ENCODE measurements at places on chromosomes 7 and 10.

- DNase-seq, result no peak
These were observed 545.4 kb upstream of the FZD8 start for GRCh38 chr10:36187380-36188079.

DNA sequence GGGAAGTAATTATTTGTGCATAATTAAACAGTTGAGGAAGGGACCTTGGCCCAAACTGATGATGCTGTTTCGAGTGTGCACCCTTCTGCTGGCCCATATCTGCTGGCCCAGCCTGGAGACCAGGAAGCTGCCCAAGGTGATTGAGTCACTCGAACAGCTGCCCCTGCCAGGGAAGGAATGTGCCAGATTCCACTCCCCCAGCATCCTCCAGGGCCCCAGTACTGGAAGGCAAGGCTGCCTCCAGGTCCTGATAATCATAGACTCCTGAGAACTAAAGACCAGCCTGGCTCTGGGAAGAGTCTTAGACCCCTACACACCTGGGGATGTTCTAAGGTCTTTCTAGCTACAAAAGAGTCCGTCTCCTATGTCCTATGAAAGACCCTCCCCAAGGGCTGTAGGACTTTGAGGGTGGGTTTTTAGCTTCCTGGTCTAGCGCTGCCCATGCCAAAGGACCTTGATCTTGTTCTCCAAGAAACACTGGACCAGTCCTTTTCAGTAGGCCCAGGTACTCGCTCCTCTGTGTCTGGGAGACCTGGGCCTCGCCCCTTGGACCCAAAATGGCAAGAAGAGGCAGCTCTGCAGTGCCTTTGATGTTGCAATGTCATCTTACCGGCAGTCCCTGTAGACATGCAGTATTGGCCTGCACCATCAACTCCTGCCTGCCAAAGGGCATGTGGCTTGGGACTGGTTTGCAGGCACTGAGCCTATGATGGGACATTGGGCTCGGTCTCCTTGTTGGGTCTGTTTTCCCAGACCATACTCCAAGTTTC is 103.2 kb upstream of the GPR26 start:
- DNase-seq, result no peak

DNA sequence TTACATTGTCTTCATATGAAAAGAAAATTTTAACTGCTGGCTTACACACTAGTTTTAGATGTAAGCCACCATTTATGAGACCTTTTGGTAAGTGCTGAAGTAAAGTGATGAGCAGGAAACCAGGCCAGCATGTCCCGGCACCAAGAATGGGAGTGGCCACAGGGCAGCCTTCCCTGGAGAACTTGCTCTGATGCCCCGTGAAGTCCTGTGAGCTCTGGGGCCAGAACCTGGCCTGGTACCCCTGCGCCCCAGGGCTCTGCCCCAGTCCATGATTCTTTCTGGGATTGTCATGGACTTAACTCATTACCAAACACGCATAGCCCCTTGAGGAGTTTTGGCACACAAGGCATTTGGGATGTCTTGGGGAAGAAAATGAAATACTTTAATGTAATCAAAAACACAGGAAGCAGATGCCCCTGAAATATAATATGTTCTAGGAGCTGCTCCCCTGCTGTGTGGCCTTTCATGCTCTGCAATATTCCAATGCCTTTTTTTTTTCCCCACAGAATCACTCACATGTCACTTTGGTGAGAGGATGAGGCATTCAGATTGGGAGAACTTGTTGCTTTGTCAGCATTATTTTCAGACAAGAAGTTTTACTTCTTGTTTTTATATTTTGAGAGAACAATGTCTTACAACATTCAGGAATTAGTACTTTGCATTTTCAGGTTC is 53.1 kb upstream of the CXCL12 start:
- DNase-seq, result no peak

DNA sequence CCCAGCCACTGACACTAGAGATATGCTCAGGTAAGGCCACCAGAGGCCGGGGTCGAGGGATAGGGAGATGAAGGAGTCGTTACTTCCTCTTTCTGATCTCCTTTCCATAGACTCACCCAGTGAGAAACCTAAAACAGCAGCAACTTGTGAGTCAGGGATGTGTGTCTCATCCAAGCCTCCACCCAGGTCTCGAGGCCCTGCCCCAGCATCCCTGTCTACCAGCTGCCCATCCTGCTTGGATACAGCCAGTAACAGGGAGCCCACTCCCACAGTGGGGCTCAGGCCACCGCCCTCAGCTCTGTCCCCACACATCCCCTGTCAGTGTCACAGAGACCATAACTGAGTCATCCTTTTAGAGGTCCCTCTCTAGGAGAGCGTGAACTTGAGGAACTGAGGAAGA is 49.6 kb upstream of the CHST15 start:
- DNase-seq, result no peak

DNA sequence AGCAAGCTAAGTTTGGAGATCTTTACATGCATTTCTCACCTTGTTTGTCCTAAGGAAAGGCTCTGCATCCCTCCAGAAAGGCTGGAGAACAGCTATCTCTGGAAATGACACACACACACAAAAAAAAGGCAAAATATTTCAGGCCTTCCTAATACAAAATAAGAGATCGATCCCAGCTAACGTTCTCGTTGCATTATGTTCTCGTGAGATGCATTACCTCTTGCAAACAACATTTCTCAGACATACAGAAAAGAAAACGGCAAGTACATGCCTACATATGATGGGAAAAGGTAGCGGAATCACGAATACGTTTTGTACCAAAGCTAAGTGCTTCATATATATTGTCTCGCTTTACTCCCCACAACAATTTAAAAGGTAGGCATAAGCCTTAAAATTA is 488 bp downstream of the MTERF1 start:
- DNase-seq, result no peak

DNA sequence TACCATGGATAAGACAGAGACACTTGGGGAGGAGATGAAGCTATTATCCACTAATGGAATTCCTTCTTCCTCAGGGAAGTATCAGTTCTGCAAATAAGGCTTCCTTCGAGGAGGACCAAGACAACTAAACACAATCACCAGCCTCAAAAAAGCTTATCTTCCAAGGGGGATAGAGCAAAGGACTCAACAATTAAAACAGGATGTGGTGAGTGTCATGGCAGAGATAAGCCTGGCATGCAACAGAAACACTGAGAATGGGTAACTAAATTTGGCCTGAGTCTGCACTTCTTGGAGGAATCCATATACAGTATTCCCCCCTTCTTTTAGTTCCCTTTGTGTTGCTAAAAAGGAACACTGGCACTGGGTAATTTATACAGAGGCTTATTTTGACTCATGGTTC is 1285.2 kb downstream of the GATA3 start:
- DNase-seq, result no peak

- DNase-seq, result no peak
These were observed 70.0 kb upstream of the MAGI2 start for GRCh38 chr7:79523436-79523835.

DNA sequence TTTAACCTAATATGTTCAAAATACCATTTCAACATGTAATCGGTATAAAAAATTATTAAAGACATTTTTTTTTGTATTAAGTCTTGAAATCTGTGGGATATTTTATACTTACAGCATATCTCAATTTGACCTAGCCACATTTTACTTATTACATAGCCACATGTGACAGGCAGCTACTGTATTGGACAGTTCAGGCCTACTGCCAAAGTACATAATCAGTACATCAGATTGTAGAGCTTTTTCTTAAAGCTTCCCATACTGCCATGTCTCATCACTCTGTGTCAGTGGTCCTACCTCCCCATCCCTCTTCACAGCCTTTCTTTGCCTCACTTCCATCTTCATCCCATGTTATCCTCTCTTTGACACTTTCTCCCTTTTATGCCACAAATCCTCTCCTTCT is 43.0 kb downstream of the LOXL4 start:
- no peak for DNase-seq

- no peak for DNase-seq
These were observed 30.3 kb upstream of the SUN1 start for GRCh38 chr7:801940-802381.

DNA sequence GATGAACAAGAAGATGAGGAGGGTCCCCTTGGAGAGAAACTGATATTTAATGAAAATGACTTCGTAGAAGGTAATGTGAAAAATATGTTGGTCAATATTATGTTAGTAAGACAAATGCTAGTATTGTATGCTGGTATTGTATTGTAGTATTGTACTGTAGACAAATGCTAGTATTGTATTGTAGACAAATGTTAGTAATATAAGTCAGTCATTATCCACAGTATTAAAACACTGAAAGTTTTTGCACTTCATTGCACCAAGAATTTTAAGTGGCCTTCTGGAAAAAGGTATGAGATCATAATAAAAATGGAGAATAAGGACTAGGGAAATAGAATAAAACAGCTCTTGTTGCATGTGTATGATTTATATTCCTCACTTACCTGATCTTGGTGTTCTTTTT is 17.5 kb downstream of the CSGALNACT2 start:
- DNase-seq, result no peak

- DNase-seq, result no peak
These were observed 13.9 kb upstream of the WNT8B start for GRCh38 chr10:100448951-100449350.

DNA sequence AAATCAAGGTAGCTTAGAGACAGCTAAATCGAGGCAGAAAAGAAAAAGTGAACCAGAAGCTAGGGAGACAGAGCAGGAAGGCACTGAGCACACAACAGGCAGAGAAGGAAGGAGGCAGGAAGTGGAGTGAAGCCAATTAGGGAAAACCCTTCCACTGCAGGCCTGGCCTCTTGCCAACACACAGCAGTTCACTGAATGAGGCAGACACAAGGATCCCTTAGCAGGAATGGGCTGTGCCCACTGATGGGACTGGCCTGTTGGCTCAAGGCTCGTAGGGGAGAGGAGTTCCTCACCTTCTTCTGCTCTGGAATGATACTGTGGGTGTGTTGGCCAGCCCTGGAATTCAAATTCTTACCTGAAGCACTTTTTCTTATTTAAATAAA is 220.3 kb upstream of the STK17A start:
- DNase-seq, result peak; percentile 2

DNA sequence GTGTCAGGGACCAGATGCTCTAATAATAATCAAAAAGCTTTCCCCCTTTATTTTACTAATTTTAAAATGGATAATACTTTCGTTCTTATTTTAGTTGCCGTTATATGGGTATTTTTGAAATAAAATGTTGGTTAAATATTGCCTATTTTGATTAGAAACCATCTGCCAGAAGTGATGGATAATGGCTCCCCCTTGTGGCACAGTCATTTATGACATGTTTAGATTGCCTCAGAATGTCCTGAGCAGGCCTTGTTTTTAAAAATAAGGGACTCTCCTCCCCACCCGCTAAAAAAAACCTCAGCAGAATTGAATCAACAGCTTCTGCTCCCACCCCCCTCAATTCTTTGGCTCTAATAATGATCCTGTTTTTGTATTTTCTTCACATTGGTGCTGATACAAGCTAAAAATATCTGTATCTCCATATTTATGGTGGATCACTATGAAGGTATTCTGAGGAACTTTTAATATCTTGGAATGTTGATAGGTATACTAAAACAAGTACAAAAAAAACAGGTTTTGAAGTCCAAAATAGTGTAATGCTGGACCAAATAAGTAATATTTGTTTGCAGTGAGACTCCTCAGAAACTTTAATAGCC is 38.8 kb downstream of the TMEM60 start:
- peak; percentile 67 for DNase-seq

Measured in HFFc6 (cell line).